Adipocyte (in vitro differentiated cells): ENCODE measurements at places on chromosomes 4 and X.

DNA sequence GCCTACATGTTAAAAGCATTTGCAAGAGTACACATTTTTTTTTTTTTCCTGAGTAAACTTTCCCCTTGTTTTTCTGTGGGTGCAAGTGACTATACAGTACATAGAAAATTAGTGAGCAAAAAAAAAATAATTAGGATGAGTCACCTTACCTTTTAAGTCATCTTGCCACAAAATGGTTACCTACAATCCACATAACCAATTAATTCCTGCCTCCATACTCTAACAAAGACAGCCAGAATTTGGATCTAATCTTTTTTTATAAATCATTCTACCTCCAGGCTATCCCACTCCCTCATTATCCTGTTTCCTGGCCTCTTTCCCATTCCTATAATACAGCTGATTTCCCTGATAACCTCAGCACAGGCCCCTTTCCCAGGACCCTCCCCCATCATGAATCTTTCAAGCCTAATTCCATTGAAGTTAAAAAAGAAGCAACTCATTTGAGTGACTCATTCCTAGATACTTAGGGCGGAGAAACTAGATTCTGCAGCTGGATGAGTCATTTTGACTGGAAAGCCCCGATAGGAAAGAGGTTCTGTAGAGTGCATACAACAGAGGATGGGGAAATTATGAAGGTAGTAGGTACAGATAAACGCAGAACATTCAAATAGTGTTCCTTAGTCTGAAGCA, 128.2 kb downstream of the C4orf51 start:
- peak; percentile 92 for DNase-seq

DNA sequence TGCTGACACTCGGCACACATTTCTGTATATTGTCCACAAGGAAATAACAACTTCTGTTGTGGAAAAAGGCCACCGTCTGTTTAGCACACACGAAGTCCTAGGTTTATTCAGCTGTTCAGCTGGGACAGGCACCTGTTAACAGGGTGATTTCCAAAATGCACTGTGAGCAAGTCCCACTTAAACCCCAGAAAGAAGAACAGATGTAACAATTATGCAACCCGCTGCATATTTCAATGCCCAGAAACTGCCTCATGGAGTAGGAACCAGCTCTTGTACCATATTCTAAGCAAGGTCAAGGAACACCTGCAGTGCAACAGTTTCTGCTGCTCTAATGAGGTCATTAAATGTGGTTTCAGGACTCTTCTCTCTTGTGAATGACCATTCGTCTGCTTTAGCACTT, 77.1 kb downstream of the GEMIN8 start:
- DNase-seq, result no peak

- peak; percentile 49 for DNase-seq
Observed at GRCh38 chr4:40749717-40750460, at the start of gene NSUN7. NSUN7 (plus strand) TSS chr4:40749955; CDS start chr4:40750694, 739 bp downstream.

- DNase-seq, result no peak
Observed at GRCh38 chr4:57193209-57193810, 83.1 kb upstream of the IGFBP7 start.
